ENCODE measurements at places on chromosomes 12 and 14. TPM values are rescaled to one million over a fixed set of nuclear protein-coding genes. Genes with fewer than 3 reads are reported as not detected.

SDR9C7 gene
- total RNA-seq: not detected

CD27 gene
- 24.3 TPM for total RNA-seq

PPHLN1 gene
- 216 TPM for total RNA-seq

KLRC3 gene
- 7.1 TPM for total RNA-seq

MIP gene
- total RNA-seq: not detected

ZC3H10 gene
- 8.6 TPM for total RNA-seq

RTN1 gene
- 8.0 TPM for total RNA-seq

LTB4R2 gene
- total RNA-seq: 12.6 TPM

PTCSC3 gene
- not detected for total RNA-seq

PTHLH gene
- not detected for total RNA-seq

KRT8 gene
- 0.31 TPM for total RNA-seq

STK38L gene
- total RNA-seq: 23.9 TPM

RERG gene
- not detected for total RNA-seq

RNASE3 gene
- 2.2 TPM for total RNA-seq

EPYC gene
- not detected for total RNA-seq

ERC1 gene
- total RNA-seq: 30.2 TPM

TFCP2 gene
- total RNA-seq: 3.9 TPM

KLHDC1 gene
- 14.9 TPM for total RNA-seq

PRR4 gene
- total RNA-seq: 0.52 TPM

ANKRD52 gene
- 8.4 TPM for total RNA-seq

CYP46A1 gene
- total RNA-seq: 0.10 TPM

ESPL1 gene
- total RNA-seq: 1.0 TPM

NFYB gene
- 14.1 TPM for total RNA-seq

EPS8 gene
- total RNA-seq: 4.2 TPM

CISTR gene
- not detected for total RNA-seq

PMEL gene
- total RNA-seq: not detected

MGP gene
- 0.31 TPM for total RNA-seq

FAM90A1 gene
- not detected for total RNA-seq

MED6 gene
- 96.3 TPM for total RNA-seq

TAS2R19 gene
- 1.8 TPM for total RNA-seq

CD163L1 gene
- 0.63 TPM for total RNA-seq

NEUROD4 gene
- not detected for total RNA-seq

CCDC184 gene
- 0.63 TPM for total RNA-seq

CORO1C gene
- 86.3 TPM for total RNA-seq

Measured in mononuclear cell (primary cell).